Mesothelial cell of epicardium (in vitro differentiated cells): ENCODE measurements at places on chromosomes 4 and X.

DNA sequence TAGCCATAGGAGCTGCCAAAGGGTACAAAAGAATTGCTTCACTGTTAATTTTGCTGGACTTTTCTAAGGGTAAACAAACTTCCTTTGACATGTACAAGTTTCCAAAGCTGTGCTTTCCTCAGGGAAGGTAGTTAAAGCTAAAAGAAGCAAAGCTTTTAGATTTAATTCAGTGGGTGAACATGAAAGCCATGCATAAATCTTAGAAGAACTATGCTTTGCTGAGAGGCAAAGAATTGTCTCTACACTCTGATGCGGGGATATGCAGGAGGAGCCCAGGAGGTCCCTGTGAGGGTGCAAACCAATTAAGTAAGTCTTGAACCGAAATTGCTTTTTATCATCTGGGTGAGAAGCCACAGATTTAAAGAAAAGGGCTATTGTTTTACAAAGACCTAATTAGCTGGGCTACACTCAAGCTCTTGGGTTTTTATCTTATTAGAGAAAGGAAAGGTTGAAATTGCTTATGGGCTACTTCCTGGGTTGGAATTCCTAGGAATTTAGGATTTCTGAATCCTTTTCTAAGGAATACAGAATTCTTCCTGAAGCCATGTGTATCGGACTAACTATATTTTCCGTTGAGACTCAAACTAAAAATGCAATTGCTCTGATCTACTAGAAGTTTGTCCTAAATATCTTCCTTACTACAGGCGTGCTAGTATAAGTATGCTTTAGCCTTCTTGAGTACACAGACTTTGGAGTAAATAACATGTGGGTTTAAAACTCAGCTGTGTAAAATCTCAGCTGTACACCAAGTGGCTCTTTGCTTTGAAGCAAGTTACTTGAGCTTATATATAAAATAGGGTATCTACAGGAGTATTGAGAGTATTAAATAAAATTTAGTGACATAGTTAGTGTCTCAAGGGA, 188.4 kb upstream of the ANK2 start:
- no peak for DNase-seq

- peak; percentile 68 for DNase-seq
These were observed 833.9 kb upstream of the PRKX start for GRCh38 chrX:4547213-4547836.

GRCh38 chr4:182918791-182919302, 1.7 kb upstream of the DCTD start:
- DNase-seq, result no peak

DNA sequence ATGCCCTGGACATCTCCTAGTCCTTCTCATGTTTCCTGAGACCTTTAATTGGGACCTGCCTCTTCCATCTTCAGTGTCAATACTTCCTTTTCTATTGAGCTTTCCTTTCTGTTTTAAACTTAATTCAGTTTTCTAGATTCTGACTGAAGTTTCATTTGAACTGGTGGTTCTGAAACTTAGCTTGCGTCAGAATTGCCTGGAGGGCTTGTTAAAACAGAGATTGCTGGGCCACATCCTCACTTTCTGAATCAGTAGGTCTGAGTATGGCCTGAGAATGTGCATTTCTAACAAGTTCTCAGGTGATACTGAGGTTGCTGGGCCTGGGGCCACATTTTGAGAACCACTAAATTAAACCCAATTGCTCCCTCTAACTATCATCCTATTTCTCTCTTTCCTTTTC, 152.1 kb upstream of the DGKK start:
- DNase-seq, result no peak
